ENCODE measurements at places on chromosomes 5 and 9. TPM values are rescaled to one million over a fixed set of nuclear protein-coding genes. Genes with fewer than 3 reads are reported as not detected.

DDX4 gene
- total RNA-seq = not detected

FGFR4 gene
- total RNA-seq = 6.4 TPM

KCNIP1 gene
- total RNA-seq = 2.5 TPM

PFN3 gene
- not detected for total RNA-seq
